ENCODE measurements at places on chromosomes 3 and 15.
A peak's percentile ranks its signal among the peaks of the same experiment; 100 is the strongest.

- DNase-seq, result no peak
Observed at GRCh38 chr3:65664446-65664845, 374.3 kb downstream of the MAGI1 start.

- DNase-seq, result no peak
Observed at GRCh38 chr3:186520957-186521842, 23.0 kb downstream of the CRYGS start.

DNA sequence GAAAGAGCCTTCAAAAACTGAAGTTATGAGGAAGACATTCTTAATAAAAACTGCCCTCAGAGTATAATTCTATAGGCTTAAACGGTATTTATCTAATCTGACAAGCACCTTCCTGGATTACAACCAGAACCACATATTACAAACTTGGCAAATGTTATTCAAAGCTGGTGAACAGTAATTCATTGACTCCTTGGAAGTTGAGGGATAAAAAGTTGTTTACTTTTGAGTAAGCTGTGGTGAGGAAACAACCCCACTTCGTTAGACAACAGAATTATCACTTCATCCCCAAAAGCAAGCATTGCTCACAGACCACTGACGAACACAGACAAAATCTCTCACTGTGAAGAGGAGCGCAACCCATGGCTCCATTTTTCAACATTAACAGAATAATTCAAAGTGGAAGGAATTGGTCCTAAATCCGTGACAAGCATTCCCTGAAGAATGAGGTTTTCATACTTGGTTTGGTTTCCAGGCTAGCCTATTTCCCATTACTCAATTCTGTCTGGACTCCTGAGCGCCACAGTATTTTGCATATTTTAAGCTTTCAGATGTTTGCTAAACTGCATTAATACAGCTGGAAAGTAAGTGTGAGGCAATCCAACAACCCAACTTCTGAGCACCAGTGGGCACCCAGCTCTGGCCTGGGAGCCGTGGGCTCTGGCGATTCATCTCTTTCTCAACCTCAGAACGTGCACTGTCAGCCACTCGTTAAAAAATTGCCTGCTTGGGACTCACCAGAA, 32.7 kb downstream of the LRIG1 start:
- no peak for DNase-seq

DNA sequence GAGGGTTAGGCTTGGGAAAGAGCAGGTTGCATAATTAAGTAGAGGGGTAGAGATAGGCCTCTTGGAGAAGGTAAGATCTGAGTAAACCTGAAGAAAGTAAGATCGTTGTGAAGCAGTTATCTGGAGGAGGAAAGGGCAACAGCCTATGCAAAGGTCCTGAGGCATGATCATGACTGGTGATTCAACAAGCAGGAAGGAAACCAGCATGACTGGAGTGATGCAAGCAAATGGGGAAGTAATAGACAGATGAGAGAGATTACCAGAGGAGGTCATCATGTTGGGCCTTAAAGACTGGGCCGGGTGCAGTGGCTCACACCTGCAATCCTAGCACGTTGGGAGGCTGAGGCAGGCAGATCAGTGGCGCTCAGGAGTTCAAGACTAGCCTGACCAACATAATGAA, 360.2 kb downstream of the EPHB1 start:
- no peak for DNase-seq

DNA sequence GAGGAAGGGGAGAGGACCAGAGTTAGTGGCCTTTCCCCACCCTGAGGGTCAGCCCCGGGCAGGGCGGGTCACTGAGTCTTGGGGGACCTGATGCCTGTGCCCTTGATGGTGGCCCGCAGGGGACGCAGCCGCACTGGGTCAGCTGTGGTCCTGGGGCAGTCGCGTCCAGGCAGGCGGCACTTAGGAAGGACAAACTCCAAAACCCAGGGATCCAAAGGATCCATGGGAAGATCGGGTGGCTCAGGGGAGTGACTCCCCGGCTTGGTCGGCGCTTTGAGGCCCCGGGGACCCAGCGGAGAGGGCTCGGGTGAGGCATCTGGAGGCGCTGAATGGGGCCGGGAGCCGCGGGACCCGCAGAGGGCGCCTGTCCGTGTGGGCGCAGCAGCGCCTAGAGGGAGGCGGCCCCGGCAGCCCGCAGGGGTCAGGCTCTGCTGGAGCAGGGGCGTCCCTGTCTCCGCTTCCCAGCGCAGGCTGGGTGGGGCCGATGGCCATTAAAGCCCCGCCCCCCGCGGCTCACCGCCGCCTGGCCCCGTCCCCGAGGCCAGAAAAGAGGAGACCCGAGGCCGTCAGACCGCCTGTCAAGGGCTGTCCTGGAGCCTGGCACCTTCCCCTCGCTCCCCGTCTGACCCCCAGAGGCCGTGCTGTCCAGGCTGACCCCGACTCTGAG, 17.5 kb downstream of the CIDEC start:
- peak; percentile 25 for DNase-seq

- no peak for DNase-seq
Observed at GRCh38 chr3:126300761-126301481, 56.3 kb downstream of the KLF15 start.

- no peak for DNase-seq
Observed at GRCh38 chr3:133644768-133645167, 17.0 kb downstream of the TOPBP1 start.

GRCh38 chr15:67164401-67164791, 90.1 kb downstream of the AAGAB start:
- no peak for DNase-seq

GRCh38 chr15:39051626-39052322, 487.2 kb upstream of the RASGRP1 start:
- DNase-seq, result peak; percentile 8

DNA sequence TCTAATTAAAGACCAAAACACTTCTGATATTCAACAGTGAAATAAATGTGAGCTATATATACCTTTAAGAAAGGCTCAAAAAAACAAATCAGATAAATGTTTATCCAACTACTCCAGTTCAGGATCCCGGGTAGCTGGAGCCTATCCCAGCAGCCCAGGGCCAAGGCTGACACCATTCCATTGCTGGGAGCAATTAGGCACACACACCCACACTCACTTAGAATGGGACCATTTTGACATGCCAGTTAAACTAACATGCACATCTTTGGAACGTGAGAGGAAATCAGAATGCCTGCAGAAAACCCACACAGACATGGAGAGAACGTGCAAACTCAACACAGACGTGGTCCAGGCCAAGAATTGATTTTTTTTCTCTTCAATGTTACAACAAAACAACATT, 30.0 kb upstream of the PLSCR4 start:
- DNase-seq, result no peak

- peak; percentile 89 for DNase-seq
Observed at GRCh38 chr3:10194328-10195071, 29.8 kb downstream of the IRAK2 start.

- no peak for DNase-seq
Observed at GRCh38 chr15:95972041-95972553, 358.4 kb upstream of the NR2F2 start.

DNA sequence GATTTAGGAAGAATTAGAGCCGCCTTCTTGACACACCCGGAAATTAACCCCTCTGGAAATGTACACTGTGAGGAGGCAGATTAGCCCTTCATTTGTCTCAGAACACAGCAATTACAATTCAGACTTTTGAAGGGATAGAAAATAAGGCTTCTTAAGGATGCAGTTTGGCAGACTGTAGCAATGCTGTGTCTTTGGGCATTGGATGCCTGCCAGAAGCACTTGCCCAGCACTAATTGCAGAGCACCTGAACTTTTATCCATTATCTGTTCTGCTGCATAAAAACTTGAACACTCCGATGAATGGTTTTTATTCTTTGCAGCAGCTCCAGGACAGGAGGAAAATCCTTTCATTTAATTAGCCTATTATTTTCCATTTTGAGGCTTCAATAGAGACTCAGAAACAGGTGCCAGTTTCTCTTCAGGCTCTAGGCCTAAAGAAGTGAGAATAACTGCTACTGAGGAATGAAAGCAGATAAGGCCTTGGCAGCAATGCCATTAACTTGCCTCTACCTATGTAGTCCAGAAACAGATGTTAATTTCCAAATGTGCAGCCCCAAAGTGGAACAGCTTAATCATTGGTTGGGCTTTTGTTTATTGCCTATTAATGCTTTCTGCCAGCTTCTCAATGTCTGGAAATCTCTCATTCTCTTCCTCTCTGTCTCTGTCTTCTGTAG, 418.5 kb downstream of the NSUN3 start:
- DNase-seq, result no peak

- DNase-seq, result no peak
Observed at GRCh38 chr3:105944276-105944675, 75.5 kb upstream of the CBLB start.
